ENCODE measurements at places on chromosomes 6 and 20.

DNA sequence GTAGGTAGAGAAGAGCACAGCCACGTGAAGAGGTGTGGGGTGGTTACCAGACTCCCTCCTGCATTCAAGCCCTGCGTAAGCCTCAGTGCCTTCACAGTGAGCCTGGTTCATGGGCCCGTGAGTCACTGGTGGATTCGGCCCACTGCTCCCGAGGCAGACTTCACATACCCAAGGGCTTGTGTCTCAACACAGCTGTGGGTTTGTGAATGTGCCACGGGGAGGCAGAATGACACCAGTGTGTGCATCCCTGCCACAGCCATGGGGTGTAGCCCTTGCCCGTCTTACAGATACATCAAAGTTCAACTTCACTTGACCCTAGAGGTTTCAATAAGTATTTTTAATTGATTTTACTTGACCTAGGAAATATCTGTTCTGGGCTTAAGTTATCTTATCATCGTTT, 108.5 kb downstream of the MAP3K4 start:
- DNase-seq = no peak

- no peak for DNase-seq
These were observed 2.8 kb downstream of the TBPL1 start for GRCh38 chr6:133955582-133956415.

GRCh38 chr6:6315660-6316059, 4.8 kb downstream of the F13A1 start:
- no peak for DNase-seq

DNA sequence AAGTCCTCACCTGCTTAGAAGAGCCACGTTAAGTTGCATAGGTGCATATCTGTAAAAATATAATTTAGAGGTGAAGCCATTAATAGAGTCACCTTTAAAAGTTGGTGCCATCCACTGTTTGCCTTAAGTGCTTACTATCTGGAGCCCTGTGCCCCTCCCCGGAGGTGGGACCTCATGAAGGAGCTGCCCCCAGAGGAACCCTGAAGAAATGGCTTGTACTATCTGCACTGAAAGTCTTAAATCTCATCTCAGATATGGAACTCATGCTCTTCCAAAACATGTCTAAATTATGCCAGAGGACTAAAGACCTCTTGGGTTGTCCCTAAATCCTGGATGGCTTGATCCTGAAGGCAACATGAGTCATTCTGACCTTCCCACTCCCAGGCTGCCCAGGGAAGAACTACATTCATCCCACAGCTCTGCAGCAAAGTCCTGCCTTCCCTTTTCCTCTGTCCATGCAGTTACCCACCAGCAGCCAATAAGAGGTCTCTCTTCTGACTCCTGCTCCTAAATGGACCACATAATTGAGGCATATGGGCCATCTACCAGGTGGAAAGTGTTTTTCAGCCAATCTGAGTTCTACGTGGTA, 85.3 kb downstream of the ASXL1 start:
- DNase-seq = no peak

DNA sequence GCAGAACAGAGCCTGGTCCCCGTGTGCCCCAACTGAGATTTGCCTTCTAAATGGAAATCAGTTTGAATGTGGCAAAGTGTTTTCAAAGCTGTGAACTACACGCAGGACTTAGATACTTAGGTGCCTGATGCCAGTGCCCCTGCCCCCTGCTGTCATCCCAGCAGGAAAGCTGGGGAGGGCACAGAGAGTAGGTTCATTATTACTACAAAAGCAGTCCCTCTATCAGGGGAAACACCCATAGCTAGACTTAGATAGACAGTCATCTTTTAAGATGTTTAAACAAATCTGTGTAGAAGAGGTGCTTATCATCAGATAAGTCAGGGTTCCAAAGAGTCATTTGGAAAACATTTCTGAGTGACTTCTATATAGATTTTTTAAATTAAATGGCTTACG, 155.0 kb upstream of the SNX9 start:
- no peak for DNase-seq

GRCh38 chr6:18211338-18211737, 53.0 kb downstream of the DEK start:
- DNase-seq = no peak

DNA sequence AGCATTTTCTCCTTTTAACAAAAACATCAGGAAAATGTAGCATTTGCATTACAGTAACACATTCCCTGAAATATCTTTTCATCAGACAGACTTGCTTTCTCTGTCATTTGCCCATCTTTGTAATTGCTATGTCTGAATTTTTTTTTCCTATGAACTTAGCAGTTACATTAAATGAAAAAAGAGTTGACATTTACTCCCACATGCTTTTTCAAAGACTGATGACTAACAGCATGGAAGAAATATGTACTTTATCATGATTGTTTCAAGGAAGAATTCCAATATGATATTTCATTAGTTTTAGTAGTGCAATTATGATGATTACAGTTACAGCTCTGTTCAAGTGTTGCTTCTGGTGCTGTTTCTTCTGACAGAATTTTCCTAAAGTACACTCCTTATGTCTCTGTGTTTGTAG, 864.5 kb upstream of the MAN1A1 start:
- no peak for DNase-seq

- DNase-seq = no peak
These were observed 65.9 kb downstream of the PTPN1 start for GRCh38 chr20:50575865-50576720.

GRCh38 chr20:54438166-54438565, 37.2 kb upstream of the DOK5 start:
- no peak for DNase-seq

- DNase-seq = no peak
These were observed 2.7 kb downstream of the SERPINB6 start for GRCh38 chr6:2968600-2969135.

DNA sequence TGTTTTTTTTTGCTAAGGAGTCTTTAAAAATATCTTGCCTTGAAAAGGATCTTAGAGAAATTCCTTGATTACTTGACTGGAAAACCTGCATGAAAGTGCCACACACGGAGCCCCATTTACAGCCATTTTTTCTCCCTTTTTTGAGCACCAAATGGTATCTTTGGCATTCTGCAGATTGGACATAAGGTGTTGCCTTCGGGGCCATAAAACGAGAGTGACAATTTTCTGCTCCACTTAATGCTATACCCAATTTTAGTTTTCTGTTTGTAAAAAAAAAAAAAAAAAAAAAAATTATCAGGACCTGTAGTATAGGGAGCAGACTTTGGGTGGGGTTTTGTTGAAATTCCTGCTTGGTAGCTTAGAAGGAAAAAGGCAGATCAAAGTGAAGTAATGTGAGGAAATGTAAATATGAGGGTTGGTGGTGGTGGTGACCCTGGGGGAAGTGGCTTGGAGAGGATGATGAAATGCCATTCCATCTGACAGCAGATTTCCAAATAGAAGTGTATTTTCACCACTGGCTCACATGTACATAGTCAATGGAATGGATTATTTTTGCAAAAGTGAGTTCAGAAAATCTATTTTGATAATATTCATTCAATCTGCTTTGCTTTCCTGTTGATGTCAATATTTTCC, 212.1 kb upstream of the SOX4 start:
- DNase-seq = no peak

DNA sequence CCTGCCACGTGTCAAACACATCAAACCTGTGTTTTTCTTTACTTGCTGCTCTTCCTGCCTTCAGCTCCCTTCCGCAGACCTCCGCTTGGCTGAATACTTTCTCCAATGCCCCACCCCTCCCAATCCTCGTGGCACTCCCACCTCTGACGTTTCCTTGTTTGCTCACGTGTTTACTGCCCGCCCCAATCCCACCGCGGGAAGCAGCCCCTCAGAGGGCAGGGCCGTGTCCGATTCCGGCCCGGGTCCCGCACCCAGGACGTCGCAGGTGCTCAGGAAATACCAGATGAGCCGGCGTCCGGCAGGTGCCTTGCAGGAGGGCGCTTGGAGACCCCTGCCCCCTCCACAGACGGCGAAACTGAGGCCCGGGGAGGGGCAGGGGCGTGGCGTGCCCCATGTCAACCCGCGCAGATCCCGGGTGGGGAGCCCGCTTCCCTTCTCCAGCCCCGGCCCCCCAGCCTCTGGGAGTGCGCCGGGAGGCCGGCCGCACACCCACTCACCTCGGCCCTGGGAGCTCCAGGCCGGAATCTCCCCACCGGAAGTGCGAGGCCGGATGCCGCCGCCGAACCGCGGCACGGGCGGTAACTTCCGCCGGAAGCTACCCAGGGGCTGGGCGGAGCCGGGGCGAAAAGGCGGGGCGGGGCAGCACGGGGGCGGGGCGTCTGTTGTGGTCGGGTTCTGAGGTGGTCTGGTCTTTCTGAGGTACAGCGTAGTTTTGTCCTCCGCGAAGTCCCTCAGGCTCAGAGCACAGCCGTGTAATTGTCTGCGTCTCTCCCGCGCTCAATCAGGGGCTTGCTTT, 42.3 kb downstream of the ELMO2 start:
- peak; percentile 69 for DNase-seq

- no peak for DNase-seq
These were observed 114.2 kb upstream of the BEND6 start for GRCh38 chr6:56840467-56841380.

GRCh38 chr6:50467931-50468330, 245.4 kb upstream of the TFAP2D start:
- DNase-seq = no peak

DNA sequence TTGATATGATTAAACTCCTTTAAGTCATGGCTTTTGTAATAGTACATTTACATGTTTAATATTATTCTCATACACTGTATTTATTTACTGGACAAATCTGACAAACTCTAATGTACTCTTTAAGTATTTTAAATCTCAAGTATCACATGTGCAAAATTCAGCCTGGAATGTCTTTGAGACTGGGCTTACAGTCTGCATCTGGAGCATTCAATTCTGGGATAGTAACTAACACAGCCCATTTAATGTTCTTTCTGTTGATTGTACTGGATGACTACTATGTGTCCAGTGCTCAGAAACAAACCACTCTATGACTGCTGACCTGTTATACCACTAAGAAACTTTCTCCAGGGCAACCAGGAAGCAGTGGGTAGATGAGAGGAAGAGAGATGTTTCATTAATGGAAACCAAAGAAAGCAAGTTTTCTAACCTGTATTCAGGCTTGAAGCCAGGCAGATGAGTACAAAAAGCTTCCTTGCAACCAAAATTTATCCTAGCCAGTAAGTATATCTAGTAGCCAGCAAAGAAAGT, 26.8 kb downstream of the FBXL4 start:
- DNase-seq = no peak

- no peak for DNase-seq
These were observed 158.8 kb downstream of the DLL1 start for GRCh38 chr6:170132011-170132521.

DNA sequence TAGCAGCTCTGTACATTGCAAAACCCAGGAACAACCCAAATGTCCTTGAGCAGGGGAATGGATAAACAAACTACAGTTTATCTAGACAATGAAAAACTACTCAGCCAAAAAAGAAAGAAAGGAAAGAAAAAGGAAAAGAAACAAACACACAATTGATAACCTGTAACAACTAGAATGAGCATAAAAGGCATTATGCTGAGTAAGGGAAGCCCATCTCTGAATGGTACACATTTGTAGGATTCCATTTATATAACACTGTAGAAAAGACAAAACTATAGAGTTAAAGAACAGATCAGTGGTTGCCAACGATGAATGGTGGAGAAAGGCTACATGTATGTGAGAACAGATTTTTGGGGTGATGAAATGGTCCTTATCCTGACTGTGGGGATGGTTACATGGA, 454.0 kb downstream of the PKHD1 start:
- DNase-seq = no peak
